AG20443 (cell line): ENCODE measurements at places on chromosomes 3 and 15.

GRCh38 chr3:27594096-27594690 lies 110.0 kb upstream of the SLC4A7 start:
- no peak for DNase-seq

DNA sequence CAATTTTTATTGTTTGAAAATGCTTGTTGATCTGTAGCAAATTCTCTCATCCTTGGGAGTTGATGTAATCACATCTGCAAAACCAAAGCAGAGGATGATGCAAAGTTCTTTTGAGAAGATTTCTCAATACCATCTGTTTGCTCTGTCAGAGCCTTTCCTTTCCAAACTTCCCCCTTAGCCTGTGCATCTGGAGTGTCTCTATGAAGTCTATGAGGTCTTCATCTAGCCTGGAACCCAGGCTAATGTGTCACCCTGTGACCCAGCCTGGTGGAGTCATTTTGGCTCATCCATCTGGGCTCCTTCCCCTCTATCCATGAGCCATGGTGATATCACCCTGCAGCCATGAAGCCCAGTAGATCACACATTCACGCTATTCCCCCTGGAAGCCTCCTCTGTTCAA lies 123.2 kb upstream of the SLC7A14 start:
- peak; percentile 87 for DNase-seq

- DNase-seq: no peak
These were observed 155.8 kb downstream of the EPHA6 start for GRCh38 chr3:96970211-96970610.

DNA sequence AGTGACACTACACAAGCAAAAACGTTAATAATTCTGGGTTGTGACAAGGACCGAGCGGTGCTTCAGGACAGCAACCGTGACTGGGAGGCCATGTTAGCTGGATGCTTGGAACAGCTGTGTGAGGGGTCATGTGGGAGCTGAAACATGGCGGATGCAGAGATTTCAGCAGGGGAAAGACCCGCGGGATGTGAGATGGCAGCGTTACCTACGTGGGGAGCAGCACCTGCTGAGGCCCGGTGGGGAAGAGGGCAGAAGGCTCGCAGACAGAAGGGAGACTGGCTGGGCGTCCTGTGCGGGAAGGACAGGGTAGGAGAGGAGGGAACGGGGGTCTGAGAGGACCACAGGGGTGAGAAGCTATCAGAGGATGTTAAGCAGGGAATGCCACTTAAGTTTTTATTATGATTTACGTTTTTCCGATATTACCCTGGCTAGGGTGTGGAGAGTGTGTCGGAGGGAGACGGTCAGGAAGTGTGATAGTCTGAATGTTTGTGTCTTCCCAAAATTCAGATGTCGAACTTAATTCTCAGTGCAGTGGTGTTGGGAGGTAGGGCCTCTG lies 228.8 kb upstream of the LYSMD4 start:
- DNase-seq: no peak

- DNase-seq: no peak
These were observed 145.4 kb downstream of the ALCAM start for GRCh38 chr3:105512061-105512460.

DNA sequence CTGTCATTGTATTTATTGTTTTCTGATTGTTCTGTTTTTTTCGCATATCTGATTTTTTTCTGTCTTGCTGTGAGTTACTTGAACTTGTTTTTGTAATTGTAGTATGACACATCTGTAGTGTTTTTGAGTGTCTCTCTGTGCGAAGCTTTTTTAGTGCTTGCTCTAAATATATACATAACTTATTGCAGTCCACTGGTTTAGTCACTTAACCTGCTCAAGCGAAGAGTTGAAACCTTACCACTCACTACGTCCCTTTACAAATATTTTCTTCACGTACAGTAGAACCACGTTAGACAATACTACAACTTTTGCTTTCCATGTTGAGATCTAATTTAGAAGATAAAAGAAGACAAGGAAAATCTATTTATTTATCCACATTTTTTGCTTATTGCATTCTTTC lies 713.0 kb upstream of the GRM7 start:
- DNase-seq: no peak

DNA sequence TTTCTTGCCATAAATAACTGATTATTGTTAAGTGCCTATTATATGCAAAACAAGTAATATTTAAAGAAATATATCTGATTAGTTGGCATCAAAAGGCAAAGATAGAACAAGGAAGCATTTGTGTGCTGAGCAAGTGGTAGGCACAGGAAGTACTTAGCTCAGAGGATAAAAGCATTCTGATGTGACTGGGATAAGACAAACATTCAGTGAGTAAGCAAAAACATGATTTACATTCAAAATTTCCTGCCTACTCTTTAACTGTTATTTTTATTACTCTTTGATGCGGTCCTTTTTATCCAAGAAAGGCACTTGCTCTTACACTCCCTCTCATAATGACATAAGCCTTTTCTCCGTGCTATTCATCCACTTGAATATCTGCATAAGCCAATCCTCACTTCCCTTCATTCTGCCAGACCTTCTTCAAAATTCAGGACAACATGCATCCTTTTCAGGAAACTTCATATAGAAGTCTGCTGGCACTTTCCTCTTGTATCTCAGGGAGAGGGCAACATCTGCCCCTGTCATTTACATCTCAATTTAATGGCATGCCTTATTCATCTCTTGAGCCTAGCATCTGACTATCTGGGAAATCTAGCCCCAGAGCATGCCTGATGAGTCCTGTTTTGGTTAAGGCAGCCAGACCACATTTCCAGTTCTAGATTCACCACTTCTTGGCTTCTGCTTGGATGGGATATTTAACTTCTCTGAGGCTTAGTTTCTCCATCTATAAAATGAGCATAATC lies 478.2 kb upstream of the ROBO2 start:
- DNase-seq: no peak

- no peak for DNase-seq
These were observed 133.5 kb upstream of the STT3B start for GRCh38 chr3:31399271-31399670.

DNA sequence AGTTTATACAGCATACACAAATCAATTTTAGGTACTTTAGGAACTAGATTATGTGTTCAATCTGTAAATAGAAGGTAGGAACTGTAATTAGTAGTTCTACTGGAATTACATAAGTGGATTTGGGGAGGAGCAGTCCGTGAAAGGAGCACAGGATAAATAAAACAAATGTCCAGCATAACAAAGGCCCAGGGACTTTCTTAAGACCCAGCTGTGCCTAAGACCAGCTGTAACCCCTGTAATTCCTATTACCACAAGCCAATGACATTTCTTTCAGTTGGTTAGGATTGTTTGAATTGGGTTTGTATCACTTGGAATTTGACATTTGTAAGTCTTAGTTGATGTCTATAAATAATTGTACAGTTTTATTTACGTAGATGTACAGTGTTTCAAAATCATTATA lies 4.8 kb upstream of the ZBTB20 start:
- DNase-seq: no peak
